HS-5 (cell line): ENCODE measurements at places on chromosomes 11 and 22.

DNA sequence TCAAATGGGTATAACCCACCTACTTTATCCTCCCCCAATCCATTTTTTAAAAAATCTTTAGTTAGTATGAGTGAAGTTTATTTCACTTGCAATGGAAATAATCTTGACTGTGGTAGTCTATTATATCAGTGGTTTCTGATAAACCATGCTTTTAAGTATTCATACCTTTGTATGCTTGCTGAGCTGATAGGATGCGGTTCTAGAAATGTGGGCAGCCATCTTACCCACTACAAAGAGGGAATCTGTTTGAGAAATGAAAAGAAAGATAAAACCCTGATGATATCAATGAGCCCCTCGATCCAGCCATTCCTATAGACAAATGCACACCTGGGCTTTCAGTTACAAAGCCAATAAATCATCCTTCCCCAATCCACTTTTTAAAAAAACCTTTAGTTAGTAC is 13.8 kb upstream of the PVALB start:
- DNase-seq: no peak

- no peak for DNase-seq
These were observed 6.8 kb downstream of the ZDHHC8 start for GRCh38 chr22:20138417-20138738.

GRCh38 chr11:129023968-129024676 is 81.5 kb upstream of the TP53AIP1 start:
- DNase-seq: no peak

DNA sequence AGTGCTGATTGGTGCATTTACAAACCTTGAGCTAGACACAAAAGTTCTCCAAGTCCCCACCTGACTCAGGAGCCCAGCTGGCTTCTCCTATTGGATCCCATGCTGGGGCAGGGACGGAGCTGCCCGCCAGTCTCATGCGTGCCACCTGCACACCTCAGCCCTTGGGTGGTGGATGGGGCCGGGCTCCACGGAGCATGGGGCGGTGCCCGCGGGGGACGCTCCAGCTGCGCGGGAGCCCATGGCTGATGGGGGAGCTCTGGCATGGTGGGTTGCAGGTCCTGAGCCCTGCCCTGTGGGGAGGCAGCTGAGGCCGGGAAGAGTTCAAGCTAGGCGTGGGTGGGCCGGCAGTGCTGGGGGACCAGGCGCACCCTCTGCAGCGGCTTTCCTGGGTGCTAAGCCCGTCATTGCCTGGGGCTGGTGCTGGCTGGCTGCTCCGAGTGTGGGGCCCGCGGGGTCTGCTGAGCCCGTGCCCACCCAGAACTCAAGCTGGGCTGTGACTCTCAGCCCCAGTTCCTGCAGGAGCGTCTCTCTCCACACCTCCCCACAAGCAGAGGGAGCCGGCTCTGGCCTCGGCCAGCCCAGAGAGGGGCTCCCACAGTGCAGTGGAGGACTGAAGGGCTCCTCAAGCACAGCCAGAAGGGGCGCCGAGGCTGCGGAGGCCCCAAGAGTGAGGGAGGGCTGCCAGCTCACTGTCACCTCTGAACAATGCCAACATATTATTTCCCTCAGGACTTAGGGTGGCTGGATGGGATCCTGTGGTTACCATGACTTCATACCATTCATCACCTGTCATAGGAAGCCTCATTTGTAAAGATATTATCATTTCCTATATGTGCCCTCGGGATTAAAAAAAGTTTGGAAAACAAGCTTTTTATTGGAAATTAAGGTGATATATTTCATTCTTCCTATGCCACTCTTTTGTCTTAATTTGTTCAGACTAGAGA is 688.7 kb downstream of the ETS1 start:
- DNase-seq: no peak

DNA sequence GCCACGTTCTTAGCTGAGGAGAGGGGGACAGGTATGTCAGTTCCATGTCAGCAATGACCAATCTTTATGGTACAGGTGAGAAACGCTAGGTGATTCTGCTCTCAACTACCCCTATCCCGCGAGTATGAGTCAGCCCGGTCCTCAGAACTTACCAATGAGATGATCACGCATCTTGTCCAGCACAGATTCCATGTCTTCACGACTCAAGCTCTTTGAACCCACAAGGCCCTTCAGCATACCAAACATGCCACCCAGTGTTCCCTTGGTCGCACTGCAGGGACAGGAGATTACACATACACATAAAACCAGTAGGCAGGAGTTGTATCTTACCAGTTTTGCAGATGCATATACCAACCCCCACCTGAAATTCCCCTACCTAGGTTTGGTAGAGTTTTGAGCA is 2.9 kb downstream of the SRPRA start:
- no peak for DNase-seq

DNA sequence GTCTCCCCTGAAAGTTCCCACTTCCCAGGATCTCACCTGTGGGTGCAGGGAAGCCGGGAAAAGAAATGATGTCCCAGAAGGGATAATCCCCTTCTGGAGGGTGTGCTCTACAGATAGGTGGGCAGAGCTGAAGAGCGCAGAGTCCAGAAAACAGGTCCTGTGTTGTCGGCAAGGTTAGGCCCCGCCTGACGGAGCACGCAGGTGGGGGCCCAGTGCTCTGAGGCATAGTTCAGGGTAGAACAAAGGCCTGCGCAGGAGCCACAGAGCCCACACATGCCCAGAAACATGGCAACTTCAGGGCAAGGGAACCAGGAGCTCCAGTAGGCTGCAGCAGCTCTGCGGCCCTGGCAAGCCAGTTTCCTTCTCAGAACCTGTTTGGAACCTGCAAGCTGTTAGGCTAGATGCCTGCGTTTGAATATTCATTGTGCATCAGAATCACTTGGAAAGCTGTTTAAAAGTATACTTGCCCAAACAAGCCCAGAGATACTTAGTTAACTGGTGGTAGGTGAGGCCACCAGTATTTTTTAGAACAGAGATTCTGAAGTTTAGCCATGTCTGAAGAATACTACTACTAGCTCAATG is 386.6 kb downstream of the BUD13 start:
- DNase-seq: no peak

DNA sequence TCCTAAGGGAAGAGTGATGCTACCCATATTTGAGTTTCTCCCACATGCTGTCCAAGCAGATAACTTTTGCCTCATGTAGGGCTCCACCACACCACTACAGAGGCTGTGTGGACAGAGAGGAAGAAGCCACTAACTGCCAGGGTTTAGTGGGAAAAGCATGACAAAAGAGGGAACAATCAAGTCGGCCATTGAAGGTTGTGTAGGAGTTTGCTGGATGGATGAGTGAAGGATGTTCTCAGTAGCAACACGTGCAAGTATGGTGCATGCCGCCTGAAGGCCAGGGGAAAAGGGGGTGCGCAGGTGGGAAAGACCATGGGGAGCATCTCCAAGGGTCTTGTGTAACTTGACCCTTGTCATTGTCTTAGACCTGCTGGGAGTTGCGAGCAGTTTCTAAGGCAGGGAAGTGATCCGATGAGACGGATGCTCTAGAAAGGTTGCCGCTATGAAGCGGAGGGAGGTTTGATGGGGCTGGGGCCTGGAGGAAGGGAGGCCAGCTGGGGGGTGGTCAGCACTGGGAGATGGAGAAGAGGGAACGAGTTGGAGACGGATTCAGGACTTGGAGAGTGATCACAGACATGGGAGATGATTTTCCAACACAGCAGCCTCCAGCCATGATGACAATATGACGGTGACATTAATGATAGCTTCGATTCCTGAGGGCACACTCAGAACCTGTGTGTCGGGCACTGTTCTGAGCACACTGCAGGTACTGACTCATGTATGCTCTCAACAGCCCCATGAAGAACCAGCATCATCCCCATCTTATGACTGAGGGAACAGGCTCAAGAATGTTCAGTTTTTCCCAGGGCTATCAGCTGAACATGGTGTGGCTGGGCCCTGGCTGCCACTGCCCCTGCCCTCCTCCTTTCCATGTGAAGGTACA is 53.7 kb downstream of the CD6 start:
- DNase-seq: no peak
